NCI-H187 (cell line): ENCODE measurements at places on chromosomes 13 and 19.

DNA sequence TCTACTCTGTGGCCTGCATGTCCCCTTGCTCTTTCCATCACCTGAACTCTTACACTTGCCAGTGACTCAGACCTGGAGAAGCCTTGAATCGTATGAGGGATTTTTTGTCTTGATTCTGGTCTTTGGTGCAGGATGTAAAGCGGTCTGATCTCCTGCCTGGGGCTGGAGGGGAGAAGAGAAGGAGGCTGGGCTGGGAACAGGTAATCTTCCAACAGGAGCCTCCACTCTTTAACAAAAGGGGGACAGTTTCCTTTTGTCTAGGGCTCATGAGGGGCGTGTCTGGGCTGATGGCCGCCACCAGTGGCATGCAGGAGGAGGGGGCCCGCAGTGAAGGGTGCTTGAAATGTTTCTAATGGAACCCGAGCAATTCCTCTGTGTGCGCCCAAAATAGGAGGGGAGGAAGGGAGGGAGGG lies 24.7 kb downstream of the NFIX start:
- DNase-seq = no peak

GRCh38 chr13:39916330-39916729 lies 260.9 kb downstream of the COG6 start:
- DNase-seq = no peak

DNA sequence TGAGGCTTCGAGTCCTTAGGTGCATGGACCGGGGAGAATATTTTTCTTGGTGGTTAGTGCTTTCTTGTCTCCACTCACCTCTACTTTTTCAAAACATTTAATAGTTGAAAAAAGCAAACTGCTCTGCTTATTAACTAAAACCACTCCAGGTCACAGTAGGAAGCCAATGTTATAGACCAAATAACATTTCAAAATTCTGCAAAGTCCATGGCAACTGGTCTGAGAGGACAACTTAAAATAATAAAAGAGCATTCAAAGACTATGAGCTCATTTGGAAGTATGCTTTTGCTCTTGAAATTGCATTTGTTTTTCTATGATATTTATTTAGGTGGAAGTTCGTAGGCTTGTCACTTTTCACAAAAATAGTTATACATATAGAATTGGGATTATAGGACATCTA lies 483.0 kb downstream of the DCT start:
- DNase-seq = no peak

DNA sequence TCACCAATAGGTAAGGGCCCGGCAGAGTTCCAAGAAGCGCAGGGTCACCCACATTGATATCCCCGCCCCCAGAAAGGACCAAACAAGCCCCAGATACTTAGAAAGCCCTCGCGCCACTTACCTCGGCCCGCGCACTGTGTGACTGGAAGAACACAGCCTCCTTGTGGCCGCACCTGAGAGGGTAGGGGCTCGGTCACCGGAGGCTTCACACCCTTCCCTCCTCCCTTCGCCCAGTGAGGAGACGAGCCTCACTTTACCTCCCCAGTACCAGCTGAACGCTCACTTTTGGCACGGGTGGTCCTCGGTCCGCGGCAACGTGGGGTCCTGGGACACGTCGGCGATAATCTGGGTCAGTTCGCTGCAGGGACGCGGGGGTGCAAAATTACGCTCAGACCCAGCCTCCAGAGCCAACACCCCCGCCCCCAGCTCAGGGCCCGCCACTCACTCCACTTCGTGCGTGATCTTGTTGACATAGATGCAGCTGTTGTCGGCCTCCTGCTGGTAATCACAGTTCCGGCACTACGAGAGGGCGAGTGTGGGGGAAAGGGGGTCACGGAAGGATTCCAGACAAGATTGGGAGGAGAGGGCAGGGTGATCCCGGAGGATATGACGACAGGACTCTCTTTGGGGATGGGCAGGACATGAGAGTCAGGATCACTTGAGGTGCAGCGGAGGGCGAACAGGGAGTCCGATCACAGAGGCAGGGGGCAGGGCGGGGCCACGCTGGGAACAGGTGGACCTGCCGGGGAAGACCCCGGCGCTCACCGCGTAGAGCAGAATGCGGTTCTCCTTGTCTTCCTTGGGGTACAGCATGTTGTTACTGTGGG lies 568 bp downstream of the POLR2I start:
- DNase-seq = no peak

- no peak for DNase-seq
Observed at GRCh38 chr13:35716729-35717128, 240.2 kb upstream of the MAB21L1 start.

DNA sequence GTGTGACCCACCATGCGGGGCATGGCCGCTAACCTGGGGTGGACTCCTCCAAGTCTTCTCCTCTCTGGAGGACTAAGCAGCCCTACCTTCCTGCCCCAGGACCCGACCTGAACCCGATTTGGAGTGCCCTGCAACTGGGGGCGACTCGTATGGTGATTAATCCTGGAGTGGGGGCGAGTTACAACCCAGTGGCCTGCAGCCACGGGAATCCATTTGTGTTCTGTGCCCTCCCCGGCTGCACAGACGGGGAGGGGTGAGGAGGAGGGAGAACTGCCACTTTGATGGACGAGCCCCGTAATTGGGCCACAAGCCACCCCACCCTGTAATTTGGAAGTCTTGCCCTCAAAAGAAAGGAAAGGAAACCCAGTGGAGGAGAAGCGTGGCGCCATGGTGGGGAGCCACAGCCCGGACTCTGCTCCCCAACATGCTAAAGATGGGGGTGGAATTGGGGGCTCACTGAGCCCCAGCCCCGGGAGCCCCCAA lies 18.0 kb downstream of the PRR36 start:
- DNase-seq = no peak

DNA sequence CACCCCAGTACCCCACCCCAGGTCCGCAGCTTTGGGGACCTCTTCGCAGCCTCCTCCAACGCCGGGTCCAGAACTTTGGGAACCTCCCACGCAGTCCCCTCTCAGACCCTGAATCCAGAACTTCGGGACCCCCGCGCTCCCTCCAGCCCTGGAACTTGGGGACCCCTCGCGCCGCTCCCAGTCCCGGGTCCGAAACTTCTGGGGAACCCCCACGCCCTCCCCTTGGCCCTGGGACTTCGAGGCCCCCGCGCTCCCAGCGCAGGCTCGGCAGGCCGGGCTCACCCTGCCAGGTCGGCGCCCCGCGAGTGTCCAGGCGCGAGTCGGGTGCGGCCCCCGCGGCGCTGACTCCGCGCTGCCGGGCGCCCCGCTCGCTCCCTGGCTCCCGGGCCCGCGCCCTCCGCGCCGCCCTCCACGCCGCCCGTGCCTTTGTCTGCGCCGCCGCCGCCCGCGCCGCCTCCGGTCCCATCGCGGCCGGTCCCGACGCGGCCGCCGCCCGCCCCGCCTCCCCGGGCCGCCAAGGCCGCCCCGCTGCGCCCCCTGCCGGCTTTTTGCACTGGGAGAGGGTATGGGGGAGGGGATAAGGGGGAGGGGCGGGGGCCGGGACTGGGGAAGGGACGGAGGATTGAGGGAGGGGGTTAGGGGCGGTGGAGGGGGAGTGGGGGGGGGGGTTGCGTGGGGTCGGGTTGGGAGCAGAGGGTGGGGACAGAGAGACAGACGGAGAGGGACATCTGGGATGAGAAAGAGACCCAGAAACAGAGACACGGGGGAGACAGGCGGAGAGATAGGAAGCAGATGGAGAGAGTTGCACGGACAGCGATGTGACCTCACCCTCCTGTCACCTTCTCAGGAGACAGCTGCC lies at the start of gene HOMER3:
HOMER3 (minus strand) TSS at position 449 of the 859 bp plus-strand sequence. CDS start 2,235 bp downstream, outside the sequence.
- no peak for DNase-seq

DNA sequence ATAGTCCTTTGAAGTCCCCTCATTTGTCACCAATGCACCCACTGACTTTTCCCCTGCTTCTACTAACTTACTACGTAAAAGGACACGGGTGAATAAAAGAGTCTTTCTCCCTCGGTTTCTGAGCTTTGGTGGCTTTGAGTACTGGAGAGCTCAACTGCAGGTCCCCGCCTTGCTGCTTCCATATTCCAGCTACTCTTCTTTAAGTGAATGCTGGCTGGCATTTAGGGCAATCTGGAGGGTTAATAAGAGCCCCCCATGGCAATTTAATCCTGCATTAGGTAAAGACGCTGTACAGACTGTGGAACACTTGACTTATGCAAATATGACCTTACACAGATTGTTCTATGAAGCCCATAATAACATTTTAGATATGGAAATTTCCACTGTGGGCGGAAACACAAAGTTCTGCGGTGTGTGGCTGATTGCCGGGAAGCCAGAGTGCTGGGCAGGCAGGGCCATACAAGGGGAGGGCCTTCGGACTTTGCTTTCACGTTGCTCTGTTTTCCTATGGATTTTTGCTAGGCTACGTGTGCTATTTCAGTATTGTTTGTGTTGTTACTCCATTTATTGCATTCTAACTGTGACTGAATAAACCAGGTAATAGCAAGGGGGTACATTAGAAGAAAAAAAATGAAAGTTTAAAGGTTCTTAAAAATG lies 97.5 kb downstream of the SLC10A2 start:
- no peak for DNase-seq

DNA sequence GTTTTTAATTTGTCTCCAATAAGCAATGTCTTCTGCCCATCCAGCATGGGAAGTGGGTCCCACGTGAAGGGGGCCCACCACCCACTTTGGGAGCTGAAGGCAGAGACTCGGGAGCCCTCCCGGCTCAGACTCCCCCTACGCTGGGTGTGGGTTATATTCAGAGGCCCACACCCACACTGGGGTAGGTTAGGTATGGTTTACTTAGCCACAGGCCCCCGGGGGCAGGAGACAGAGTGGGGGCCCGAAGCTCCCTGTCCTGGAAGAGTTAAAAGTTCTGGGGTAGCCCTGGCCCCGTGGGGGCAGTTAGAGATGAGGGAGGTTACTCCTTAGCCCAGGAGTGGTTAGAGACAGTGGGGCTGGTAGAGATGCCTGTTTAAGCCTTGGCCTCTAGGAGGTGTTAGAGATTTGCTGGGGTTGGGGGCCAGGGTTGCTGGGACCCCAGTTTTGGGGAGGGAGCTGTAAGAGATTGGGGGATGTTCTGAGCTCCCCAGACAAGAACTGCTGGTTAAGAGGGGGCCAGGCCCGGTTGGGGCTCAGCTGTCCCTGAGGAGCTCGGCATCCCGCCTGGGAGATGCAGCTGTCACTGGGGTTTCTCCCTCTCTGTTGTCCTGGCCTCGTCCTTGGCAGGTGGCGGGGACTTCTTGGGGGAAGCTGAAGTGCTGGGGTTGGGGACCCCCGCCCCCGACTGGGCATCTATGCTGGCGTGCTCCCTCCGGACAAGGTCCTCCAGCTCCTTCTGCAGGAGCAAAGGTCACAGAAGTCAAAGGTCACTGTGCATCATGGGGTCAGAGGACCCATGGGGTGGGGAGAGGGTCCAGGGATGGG lies 712 bp upstream of the RINL start:
- DNase-seq = no peak

- no peak for DNase-seq
Observed at GRCh38 chr13:40562975-40563349, 103.5 kb downstream of the FOXO1 start.

- no peak for DNase-seq
Observed at GRCh38 chr13:99657848-99658260, 156.6 kb downstream of the TM9SF2 start.

- DNase-seq = no peak
Observed at GRCh38 chr13:49220856-49221589, 885 bp downstream of the MLNR start.

- no peak for DNase-seq
Observed at GRCh38 chr13:40764587-40765403, 6.2 kb downstream of the MRPS31 start.

DNA sequence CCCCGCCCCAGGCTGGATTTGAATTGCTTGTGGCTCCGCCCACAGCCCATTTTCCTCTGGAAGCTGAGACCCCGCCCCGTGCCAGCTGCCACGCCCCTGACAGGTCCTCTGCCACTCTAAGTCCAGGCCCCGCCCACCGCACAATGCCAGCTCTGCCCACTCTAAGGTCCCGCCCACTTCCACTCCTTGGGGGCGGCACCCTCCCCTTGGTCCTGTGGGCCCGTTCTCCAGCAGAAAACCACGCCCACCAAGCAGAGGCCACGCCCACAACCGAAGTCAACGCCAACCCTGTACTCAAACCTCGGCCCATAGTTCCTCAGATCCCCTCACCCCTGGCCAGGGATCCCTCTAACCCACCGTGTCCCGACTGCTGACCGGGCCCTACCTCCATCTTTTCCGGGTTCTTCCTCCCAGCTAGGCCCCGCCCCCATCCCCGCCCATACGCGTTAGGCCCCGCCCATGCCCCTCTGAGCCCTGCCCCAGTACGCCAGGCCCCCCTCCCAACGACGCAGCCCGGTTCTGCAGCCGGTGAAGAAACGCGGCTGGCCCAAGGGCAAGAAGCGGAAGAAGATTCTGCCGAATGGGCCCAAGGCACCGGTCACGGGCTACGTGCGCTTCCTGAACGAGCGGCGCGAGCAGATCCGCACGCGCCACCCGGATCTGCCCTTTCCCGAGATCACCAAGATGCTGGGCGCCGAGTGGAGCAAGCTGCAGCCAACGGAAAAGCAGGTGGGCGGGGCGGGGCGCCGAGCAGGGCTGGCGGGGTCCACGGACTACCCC lies 1.3 kb downstream of the HMG20B start:
- peak; percentile 93 for DNase-seq

- DNase-seq = no peak
Observed at GRCh38 chr13:57624565-57625435, 6.7 kb upstream of the PCDH17 start.

- no peak for DNase-seq
Observed at GRCh38 chr19:413756-414420, 4.9 kb upstream of the C2CD4C start.

GRCh38 chr13:49840266-49840665 lies 47.8 kb upstream of the KPNA3 start:
- no peak for DNase-seq

DNA sequence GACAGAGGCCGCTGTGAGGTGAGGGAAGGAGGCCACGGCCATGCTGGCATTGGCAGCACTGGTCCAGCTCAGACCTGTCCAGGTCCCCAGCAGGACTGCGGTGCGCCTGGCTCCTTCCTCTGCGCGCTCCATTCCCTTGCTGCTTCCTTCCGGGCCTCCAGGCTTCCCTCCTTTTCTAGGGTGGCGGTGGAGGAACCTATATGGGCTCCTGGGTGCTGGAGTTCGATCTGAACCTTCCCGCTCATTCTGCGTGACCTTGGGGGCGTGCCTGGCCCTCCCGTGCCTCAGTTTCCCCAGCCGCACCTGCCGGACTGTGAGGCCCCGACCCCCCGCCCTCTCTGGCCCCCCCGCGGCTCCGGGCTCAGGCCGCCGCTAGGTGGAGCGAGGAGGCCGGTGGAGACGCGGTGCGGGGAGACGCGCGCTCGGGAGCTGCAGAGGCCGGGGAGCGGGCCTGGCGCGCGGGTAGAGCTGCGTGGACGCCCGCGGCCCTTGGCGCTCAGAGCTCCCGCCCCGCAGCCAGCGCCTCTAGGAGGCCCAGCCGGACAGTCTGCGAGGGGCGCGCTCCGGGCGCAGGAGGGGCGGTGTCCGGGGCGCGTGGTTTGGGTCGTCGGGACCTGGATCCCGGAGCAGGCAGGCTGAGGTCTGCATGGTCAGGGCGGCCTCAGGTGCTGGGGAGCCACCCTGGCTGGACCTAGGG lies 29.9 kb downstream of the EFNA2 start:
- DNase-seq = no peak

- DNase-seq = no peak
Observed at GRCh38 chr19:10648360-10648759, 5.8 kb upstream of the ILF3 start.

GRCh38 chr13:113348591-113348990 lies 15.3 kb downstream of the GRTP1 start:
- no peak for DNase-seq
